ENCODE measurements at places on chromosomes 16 and 17. TPM values are rescaled to one million over a fixed set of nuclear protein-coding genes. Genes with fewer than 3 reads are reported as not detected.

Gene ADAD2
- not detected for total RNA-seq

Gene BAHCC1
- total RNA-seq: 12.4 TPM

Gene WNT9B
- not detected for total RNA-seq

Gene C17orf78
- not detected for total RNA-seq

Gene CRHR1
- total RNA-seq: not detected

Gene CTRB2
- total RNA-seq: not detected

Gene ZNF768
- 21.0 TPM for total RNA-seq

Measured in smooth muscle cell of the pulmonary artery (primary cell).